ENCODE measurements at places on chromosomes 11 and 22.

GRCh38 chr11:14969901-14970323 lies 2.2 kb downstream of the CALCA start:
- DNase-seq: peak; percentile 79

DNA sequence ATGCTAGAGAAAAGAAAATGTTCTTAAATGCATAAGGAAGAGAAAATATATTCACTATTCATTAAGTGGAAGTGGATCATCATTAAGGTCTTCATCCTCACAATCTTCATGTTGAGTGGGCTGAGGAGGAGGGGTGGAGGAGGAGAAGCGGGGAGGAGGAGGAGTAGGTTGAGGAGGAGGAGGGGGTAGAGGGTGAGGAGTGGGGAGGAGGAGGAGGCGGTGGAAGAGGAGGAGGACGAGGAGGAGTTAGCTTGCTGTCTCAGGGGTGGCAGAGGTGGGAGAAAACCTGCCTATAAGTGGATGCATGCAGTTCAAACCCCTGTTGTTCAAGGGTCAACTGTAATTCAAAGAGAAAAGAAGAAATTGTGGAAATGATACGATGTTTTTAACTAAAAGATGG lies 71.6 kb downstream of the MYEOV start:
- DNase-seq: no peak

- no peak for DNase-seq
These were observed 102.2 kb upstream of the NNMT start for GRCh38 chr11:114193730-114194679.

- no peak for DNase-seq
These were observed 91.2 kb downstream of the PIWIL4 start for GRCh38 chr11:94658386-94658785.

- DNase-seq: no peak
These were observed 22.7 kb upstream of the OR4B1 start for GRCh38 chr11:48193876-48194275.

GRCh38 chr22:47398491-47398890 lies 636.0 kb downstream of the TBC1D22A start:
- no peak for DNase-seq

DNA sequence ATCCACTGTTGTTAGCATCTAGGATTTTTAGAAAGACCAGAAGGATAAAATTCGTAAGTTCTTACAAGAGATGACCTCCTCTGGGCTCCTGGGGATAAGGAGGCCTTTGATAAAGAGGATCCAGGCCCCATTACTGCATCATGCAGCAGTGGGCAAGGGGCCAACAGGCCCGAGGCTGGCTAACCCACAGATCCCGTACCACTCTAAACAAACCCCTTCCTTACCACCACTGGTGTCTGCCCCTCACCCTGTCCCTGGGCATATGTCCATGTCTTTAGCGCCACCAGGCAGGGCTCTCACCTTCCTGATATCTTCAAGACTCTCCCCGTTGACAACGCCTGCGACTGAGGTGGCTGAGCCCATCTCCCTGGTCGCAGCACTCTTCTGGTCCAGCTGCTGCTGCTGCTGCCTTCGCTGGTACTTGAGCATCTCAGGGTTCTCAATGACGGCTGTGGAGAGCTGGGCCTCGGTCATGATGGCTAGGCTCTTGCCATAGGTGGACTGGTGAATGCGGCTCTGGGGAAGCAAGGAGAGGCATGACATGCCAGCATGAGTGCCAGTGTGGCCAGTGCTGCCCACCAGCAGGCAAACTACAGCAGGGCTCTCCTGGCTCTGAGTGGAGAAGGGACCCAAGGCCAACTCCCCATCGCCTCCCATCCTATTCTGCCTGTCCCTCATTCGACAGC lies 46.2 kb downstream of the HIRA start:
- DNase-seq: no peak

DNA sequence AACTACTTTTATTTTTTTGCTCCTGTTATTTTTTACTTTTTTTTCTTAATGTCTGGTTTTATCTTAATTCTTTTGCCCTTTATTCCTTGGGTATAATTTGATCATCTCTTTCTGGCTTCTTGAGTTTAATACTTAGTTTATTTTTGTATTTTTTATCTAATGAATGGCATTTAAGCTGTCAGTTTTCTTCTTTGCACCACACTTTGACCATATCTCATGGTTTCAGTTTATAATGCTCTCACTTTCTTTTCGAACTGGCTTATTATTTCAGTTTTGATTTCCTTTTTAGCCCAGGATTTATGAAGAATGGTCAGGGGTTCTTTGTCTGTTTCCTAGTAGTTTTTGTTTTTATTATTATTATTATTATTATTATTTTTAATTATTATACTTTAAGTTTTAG lies 48.3 kb downstream of the QSER1 start:
- DNase-seq: no peak

DNA sequence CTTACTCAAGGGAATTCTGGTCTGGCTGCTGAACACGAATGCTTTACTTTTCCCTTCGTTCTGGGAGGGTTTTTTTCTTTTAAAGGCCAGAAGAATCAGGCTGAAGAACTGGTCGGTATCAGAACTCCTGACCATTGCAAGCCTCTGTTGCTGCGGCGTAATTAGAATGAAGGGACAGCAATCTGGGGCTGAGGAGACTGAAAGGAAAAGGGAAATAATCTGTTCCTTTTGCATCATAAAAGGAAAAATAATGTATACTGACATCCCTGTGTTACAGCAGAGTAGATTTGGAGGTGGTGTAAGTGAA lies 670 bp downstream of the SC5D start:
- DNase-seq: no peak

DNA sequence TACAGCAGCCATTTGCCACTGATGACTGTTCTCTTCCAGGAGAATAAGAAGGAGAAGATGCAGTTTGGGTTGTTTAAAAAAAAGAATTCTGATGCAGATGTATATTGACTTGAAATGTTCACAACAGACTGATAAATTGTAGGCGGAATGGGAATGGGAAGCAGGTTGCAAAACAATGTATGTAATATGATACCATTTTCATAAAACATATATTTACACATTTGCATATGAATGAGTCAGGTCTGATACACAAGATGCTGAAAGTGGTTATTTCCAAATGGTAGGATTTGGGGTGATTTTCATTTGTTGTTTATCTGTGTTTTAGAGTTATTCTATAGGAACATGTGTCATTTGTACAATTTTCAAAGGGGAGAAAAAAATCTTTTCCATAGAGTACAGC lies 9.0 kb upstream of the RCN1 start:
- no peak for DNase-seq

DNA sequence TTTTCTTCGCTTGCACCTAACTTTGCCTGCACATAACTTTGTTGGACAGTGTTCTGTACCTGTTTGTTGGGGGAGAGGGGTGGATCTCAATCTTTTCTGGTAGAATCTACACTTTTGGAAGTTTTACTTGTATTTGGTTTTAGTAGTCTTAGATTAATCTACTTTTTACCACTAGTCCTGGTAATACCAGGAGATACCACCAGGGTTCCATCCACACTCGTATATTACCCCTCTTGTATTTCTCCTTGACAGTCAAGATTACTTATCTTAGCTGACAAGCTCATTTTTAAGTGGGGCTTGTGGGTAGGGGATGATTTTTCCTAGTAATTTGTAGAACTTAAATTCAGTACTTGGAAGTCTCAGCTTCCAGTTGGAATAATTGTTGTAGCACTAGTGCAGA lies 37.3 kb upstream of the TECTA start:
- no peak for DNase-seq

- DNase-seq: no peak
These were observed at the start of gene GAL3ST1 for GRCh38 chr22:30574095-30574981. Gene GAL3ST1, minus strand, starts transcription at chr22:30574665. Its CDS starts 17,273 bp downstream, at chr22:30557392.

- DNase-seq: no peak
These were observed 387.5 kb downstream of the KCNA4 start for GRCh38 chr11:29629286-29629685.

DNA sequence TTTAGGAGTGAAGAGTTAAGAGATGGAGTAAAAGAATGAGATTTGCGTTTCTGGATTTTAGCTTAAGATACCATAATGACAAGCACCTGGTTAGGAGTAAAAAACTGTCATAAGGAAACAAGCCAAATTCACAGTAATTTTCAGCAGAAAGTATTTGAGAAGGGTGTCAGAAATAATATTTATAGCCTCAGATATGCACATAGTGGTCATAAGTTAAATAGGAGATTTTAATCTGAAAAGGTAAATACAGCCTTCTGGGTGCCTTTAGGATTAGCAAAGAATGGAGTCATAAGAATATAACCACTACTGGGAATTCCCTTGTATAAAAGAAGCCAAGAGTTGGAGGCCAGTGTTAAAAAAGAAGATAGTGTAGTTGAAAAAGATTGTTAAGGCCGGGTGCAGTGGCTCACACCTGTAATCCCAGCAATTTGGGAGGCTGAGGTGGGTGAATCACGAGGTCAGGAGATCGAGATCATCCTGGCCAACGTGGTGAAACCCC lies 160.1 kb downstream of the SWAP70 start:
- no peak for DNase-seq

GRCh38 chr11:118536726-118537125 lies 5.7 kb downstream of the TMEM25 start:
- no peak for DNase-seq

DNA sequence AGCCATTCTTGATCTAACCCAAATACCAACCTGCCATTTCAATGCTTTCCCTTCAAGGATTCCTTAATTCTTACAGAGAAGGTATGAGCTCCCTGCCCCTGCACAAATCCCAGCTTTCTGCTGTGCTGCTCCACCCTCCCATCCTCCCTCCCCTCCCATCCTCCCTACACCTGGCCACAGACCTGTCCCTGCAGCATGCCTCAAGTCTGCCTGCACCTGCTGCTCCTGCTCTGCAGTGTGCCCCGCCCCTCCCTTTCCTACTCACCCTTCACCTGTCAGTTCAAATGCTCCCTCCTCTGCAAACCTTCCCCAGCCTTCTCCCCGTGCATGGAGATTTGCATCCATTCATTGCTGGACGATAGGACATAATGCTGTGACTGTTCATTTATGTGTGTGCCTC lies 139.9 kb upstream of the NARS2 start:
- no peak for DNase-seq

DNA sequence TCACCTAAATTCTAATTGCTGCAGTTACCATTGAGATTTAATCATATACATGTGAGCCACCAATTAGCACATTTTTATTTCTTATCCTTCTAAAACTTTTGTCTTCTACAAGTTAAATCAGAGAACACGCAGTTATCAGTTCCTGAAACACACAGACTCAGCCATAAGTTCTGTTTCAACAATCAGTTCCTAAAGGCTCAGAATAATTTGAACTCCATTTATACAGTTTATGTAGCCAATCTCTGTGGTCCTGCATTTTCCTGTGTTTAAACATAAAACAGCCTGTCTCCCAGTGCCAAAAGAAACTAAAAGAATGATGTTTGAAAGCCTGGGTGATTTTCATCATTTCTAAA lies 2.9 kb downstream of the PLAAT3 start:
- no peak for DNase-seq

DNA sequence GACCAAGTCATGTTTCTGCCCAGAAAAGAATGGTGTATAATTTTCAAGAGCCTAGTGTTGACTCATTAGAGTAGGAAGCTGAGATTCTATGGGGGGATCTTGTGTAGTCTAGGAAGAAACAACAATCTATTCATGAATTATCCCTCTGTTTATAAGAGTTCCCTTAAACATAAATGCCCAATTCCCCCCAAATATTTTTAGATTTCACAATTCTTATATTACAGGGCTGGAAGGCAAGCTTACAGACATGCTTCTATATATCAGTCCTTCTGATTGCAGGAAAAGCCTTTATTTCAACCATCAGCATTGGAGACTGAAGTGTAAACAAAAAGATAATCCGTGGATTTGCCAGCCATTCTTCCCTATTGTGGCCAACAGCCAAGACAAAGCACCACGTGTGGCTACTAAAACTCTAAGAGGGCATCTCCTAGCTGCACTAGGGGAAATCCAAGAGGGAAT lies 71.4 kb downstream of the NAT10 start:
- DNase-seq: no peak

DNA sequence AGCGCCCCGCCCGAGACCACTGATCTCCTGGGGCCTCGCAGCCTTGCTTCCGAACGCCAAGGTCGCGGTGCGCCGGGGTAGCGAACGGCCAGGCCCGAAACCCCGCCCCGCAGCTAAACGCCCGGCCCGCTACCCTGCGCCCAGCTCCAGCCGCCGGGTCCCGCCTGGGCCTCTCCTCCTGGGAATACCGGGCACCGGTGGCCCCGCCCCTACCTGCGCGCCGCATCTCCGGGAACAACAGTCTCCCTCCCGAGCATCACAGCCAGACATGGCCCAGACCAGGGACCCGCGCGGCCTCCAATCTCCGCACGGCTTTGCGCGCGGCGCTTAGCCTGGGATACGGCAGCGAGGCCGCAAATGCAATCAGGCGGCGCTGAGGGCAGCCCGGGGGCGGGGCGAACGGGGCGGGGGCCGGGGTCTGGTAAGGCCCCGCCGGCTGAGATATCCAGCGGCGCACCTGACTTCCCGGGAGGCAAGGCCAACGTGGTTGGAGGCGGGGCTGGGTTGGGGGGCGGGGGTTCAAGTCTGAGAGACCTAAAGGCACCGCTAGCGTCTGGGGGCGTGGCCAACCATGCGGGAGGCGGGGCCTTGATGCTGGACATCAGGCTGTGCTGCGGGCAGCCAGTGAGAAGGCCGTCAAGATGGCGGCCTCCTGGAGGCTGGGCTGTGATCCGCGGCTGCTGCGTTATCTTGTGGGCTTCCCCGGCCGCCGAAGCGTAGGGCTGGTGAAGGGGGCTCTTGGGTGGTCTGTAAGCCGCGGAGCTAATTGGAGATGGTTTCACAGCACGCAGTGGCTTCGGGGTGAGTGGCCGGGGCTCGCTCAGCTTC lies at the start of the genes APIP and PDHX:
TSS of gene APIP (minus strand) at position 365 of the 828 bp plus-strand sequence. CDS start at position 270, 95 bp downstream.
TSS of gene PDHX (plus strand) at position 604 of the 828 bp plus-strand sequence. CDS start at position 642, 38 bp downstream.
- DNase-seq: peak; percentile 98

- DNase-seq: no peak
These were observed 30.7 kb downstream of the SHISAL1 start for GRCh38 chr22:44281768-44282637.

- no peak for DNase-seq
These were observed 8.6 kb downstream of the ARAP1 start for GRCh38 chr11:72743321-72744221.

GRCh38 chr11:65625628-65626342 lies 10.2 kb downstream of the PCNX3 start:
- DNase-seq: peak; percentile 81

GRCh38 chr22:27990879-27991278 lies 71.8 kb upstream of the PITPNB start:
- peak; percentile 38 for DNase-seq

GRCh38 chr11:69635804-69636511 lies 5.0 kb upstream of the CCND1 start:
- DNase-seq: no peak

DNA sequence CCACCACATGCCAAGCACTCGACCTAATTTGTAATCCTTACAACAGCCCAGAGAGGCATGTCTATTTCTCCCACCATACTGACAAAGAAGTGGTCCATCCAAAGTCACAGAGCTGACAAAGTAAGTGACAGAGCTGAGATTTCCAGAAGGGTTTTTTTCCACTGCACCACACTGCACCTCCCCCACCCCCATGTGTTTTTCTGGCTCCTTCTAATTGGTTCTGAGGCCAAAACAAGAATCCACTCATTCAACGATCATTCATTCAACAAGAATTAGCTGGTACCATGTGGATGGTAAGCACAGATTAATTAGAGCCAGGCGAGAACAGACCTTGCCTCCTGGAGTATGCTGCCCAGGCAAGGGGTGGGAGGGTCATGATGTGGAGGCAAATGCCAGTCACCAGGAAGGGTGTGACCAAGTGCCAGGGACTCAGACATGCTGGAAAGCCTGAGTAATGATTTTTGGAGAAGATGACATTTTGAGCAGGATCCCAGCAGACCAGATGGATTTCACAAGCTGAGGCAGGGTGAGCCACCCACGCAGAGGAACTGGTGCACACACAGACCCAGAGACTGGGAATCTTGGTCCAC lies 14.9 kb upstream of the PRG2 start:
- no peak for DNase-seq
